ENCODE measurements at places on chromosomes 3 and 15.

GRCh38 chr3:194281306-194281705 is 69.8 kb downstream of the CPN2 start:
- no peaks in the 10 kb centered on the region for H3K27me3 ChIP-seq
- H3K36me3 ChIP-seq, result no peaks in the 10 kb centered on the region
- no peak overlapping the region for H3K27ac ChIP-seq
- no peak for DNase-seq
- no peak overlapping the region for H3K4me3 ChIP-seq
- peaks cover 9% of the 10 kb centered on the region for H3K4me1 ChIP-seq

DNA sequence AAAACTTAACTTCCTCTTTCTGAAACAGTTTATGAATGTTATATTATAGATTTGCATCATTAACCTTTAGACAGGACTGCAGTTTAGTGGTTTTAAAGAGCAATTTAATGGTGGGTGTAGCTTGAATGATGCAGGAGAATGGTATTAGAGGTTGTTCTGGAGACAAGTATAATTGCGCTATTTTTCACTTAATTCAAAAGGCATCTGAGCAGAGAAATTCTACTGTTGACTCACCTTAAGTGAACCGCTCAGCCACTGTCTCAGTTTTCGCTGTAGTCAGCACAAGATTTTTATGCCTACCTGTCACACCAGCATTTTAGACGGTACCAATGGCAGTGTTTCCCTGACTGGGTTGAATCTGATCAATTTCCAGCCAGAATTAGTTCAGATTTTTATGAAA is 348.8 kb upstream of the DCBLD2 start:
- peaks cover 17% of the 10 kb centered on the region for H3K4me1 ChIP-seq
- no peaks in the 10 kb centered on the region for H3K27me3 ChIP-seq
- H3K36me3 ChIP-seq, result no peaks in the 10 kb centered on the region
- DNase-seq, result no peak
- no peak overlapping the region for H3K4me3 ChIP-seq

DNA sequence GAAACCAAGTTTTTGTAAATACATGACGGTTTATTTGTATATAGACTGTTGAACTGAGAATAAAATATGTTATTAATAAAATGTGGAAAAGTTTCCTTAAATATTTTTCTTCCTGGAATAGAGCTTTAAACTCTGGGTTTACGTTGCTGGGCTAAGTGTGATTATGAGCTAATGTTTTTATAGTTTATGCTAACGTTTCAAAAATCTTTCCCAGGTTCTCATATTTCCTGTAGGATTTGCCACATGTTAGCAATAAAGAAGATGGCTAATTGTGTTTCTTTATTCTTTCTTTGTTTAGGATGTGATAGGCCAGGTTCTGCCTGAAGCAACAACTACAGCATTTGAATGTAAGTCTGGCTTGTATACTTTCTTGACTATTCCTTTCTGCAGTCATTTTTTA is 7.2 kb downstream of the MAP2K5 start:
- no peak overlapping the region for H3K27ac ChIP-seq
- H3K4me3 ChIP-seq, result no peak overlapping the region
- DNase-seq, result no peak

DNA sequence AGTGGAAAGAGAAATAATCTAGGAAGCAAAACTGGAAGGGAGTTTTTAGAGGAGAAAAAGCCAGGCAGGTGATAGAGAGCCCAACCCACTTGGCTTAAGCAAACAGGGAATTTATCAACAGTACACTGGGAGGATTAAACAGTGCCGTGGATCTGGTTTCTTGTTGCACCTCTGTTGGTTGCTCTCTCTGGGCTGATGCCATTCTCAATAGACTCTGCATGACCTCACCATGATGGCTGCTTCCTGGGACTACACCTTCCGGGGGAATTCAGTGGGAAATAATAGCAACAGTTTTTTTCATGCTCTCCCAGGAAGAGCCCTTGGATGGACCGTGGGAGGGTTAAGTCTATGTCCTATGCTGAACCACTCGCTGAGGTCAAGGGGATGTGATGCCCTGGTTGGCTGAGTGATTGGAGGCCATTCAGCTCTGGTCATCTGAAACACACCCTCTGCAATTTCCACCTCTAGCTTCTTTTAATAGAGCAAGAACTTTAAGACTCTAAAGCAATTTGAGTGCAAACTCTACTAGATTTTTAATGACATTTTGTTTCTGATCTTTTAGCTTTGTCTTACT is 74.2 kb downstream of the EPHB1 start:
- DNase-seq, result no peak
- H3K36me3 ChIP-seq, result no peaks in the 10 kb centered on the region
- no peak overlapping the region for H3K4me3 ChIP-seq
- no peaks in the 10 kb centered on the region for H3K27me3 ChIP-seq

DNA sequence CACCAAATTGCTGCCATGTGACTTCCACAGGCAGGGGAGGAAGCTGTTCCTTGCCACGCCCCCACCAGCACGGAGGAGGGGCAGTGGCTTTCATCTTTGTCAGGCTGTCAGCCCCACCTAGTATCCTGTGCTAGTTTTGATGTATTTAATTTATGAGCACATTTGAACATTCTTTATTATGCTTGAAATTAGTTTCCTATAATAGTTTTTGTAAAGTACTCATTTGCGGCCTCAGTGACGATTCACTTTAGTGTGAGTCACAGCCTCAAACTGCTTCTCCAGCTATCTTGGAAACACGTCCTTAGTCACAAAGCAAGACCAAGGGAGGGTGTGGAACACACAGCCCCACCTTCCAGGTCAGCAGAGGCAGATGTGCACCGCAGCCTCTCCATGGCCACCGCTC is 239.9 kb upstream of the ATP10A start:
- H3K27me3 ChIP-seq, result no peaks in the 10 kb centered on the region
- H3K4me1 ChIP-seq, result no peaks in the 10 kb centered on the region
- H3K27ac ChIP-seq, result no peak overlapping the region
- H3K4me3 ChIP-seq, result no peak overlapping the region
- no peak for DNase-seq

Measured in right lobe of liver (tissue), 6 donors.